ENCODE measurements at places on chromosomes 3 and 15. TPM values are rescaled to one million over a fixed set of nuclear protein-coding genes. Genes with fewer than 3 reads are reported as not detected.

The EOGT gene
- total RNA-seq = 4.8 TPM

The PAK6 gene
- not detected for total RNA-seq

The CHRM5 gene
- total RNA-seq = not detected

- DNase-seq = no peak
Observed at GRCh38 chr15:38065721-38066345, 131.4 kb downstream of the TMCO5A start.

GRCh38 chr15:83978588-83978987 lies 257.0 kb upstream of the GOLGA6L4 start:
- DNase-seq = no peak

DNA sequence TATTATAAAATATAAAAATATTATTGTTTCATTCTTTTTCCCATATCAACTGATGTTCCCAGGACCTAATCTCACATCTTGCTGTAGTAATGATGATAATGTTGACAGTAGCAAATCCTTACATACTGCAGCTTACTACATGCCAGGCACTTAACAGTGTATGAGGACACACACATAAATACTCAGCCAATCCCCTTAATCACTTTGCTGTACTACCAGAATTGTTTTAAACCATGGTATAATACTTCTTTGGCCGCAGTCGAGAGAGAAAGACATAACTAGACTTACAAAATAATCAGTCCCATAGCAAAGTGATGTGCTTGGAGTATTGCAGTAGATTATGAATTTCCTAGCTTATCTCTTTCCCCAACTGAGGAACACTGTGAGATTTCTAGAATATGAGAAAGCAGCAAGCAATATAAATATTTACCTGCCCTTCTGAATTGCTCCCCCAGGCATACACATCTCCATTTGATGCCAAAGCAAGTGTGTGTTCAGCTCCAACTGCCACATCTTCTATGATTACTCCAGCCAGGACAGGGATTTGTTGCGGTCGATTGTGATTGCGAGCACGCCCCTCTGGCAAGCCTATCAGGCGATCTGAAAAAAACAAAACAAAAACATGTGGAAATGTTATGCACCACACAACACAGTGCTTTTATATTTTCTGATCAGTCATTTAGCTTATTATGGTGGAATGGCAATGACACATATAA lies 33.0 kb downstream of the FBXL22 start:
- DNase-seq = no peak

GRCh38 chr3:126119008-126119675 lies 35.2 kb upstream of the SLC41A3 start:
- DNase-seq = no peak

- no peak for DNase-seq
Observed at GRCh38 chr3:30711151-30711550, 104.8 kb downstream of the TGFBR2 start.

DNA sequence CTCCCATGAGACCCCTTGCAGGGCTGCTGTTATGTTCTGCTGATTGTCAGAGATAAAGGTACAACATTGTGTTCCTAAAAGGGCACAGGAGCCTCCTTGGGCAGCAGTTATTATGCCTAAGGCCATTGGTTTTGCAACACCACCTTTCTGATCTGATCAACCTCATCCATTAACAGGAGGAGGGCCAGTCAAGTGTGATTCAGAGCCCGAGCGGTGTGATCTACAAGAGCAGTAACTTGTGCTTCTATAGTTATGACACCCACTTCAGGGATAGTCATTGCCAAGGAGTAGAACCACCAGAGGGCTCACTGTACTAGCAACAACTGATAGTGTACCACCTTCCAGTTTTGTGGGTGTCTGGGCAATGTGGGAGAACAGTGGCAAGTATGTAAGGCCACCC lies 1457.9 kb upstream of the CADM2 start:
- DNase-seq = no peak

DNA sequence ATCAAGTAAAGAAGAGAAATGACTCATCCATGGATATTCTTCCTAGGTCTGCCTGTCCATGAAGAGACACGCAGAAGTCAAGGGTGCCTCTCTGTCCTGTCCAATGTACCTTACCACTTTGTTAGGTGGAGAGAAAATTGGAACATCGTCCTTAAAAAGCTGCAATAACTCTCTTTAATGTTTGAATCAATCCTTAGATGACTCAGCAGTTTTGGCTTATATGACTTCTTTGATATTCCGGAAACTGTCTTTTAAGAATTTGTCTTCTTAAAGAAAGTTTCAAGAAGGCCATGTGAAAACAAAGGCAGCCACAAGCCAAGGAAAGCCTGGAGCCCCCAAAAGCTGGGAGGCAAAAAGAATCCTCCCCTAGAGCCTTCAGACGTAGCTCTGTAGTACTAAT lies 49.2 kb downstream of the MRPL3 start:
- no peak for DNase-seq

Data from activated naive CD4-positive, alpha-beta T cell treated with anti-CD3 and anti-CD28 coated beads for 36 hours (primary cell).